Fibroblast of skin of back (primary cell): ENCODE measurements at places on chromosomes 3 and 15.
A peak's percentile ranks its signal among the peaks of the same experiment; 100 is the strongest.

GRCh38 chr3:105967117-105967516 lies 98.3 kb upstream of the CBLB start:
- peak; percentile 65 for DNase-seq

DNA sequence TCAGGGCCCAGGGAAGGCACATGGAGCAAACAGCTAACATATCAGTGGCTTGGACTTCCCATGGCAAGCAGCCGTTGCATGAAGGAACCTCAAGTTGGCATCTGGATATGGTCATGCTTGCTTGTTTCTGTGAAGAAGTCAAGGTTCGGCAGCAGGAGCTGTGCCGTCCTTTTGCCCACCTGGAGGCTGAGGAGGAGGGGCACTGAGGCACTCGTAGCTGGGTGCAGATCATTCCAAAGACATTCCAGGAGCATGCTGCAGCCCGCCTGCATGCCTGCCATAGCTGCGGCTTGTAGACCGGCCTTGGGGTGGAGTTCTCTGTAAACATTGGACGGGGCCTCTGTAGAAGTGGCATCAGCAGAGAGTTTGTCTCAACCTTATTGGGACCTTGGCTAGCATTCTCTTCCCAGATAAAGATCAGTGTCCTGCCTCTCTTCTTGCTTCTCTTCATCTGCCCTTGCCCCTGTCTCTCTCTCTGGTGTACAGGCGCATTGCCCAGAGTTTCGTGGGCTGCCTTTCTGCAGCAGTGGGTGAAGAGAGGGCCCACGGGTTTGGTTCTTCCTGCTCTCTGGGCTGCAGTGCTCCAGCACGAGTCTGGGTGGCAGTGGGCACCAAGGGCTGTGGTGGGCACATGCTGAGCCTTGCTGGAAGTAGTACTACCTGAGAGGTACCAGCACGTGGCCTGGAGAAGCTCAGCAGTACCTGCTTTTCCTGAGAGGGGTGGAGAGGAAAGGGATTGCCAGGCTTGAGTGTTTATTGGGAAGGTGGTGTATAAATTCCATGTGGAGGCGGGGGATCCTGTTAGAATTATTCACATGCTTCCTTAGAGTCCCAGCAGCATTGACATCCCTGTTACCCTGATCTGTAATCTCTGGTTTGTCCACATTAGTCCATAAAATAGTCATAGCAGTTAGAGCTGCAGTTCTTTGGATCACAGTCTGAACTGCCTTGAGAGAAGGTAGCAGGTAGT lies 49.4 kb downstream of the CHCHD6 start:
- peak; percentile 90 for DNase-seq

- DNase-seq, result peak; percentile 41
Measured at GRCh38 chr3:190517687-190518086, 3.8 kb downstream of the IL1RAP start.

DNA sequence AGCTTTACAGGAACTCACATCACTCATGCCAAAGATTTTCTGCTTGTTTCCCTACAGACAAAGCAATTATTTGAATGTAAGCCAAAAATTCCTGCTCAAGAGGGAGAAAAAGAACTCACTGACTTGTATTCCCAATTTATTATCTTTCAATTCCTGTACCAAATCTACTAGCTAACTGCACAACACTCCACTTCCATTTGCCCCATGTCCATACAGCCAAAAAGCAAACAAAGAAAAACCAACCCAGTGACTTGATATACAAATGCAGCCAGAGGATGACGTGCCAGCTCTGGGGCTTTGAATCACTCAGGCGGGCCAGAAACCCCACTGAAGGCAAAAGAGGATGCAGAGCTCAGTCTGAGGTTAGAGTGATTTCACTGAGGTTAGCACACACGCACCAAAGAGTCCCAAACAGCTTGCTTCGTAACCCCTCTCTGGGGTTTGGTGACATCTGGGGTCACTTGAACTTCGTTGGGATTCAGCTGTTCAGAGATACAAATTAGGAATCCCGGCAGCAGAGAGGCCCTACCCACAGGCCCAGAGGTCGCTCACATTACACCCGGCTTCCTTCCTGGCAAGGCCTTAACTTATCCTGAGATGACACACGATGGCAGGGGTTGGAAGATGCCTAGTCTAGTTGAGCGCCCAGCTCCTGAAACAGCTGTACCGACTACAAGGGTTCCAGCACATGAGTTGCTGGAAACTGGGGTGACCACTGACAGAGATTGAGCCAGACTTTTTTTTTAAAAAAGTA lies 1.6 kb downstream of the RFTN1 start:
- peak; percentile 77 for DNase-seq

- DNase-seq, result no peak
Measured at GRCh38 chr3:135528413-135529015, 437.0 kb upstream of the PPP2R3A start.

DNA sequence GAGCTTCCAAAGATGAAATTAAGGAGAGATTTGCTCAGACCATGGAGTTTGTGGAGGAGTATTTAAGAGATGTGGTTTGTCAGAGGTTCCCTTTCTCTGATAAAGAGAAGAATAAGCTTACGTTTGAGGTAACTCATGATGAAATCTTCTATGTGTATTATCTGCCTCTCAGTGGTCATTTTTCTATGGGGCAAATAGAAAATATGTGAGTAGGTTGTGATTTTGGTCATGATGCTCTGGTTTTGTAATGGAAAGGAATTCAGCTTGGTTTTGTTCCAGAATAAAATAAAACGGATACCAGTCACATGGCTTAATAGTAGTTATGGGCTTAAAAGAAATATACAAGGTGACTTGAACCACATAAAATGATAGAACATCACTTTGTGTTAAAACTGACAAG lies 181.1 kb downstream of the ITPR1 start:
- DNase-seq, result peak; percentile 22

- DNase-seq, result no peak
Measured at GRCh38 chr3:83941990-83942745, 1016.6 kb upstream of the CADM2 start.

DNA sequence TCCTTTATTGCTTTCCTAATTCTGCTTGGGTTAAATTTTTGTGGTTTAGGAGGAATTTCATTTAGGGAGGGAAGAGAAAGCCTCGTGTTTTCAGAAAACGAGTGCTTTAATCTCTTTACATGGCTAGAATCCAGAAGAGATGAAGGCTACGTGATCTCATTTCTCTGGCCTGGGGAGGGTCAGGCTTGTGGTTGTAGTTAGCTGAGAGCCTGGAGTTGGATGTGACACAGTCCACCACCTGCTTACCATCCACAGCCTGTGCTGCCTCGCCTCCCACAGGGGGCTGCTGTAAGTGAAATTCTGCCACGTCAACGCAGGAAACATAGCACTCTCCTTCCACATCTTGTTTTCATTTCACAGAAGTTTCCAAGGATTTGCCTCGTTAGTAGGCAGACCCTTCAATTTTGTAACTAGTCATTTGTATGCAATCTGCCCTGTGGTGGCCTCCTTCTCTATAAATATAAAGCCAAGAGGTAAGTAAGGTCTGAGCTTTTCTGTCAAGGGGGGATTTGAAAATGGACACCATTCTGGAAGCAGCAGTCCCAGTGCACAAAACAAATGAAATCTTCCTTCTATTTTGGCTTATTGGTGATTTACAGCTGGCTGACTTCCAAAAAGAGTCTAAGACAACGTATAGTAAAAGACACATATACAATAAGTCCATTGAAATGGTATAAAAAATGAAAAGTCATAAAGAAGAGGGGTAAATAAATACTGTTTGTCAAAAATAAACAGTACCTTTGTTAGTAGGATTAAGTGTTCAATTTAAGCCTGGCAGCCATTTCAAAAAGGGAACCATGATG lies 3.4 kb downstream of the GXYLT2 start:
- peak; percentile 95 for DNase-seq

- DNase-seq, result no peak
Measured at GRCh38 chr3:88434001-88434400, 284.2 kb downstream of the C3orf38 start.

GRCh38 chr15:91660174-91660649 lies 193.3 kb upstream of the SLCO3A1 start:
- no peak for DNase-seq

- DNase-seq, result no peak
Measured at GRCh38 chr3:38139652-38140051, 1.2 kb downstream of the MYD88 start.

DNA sequence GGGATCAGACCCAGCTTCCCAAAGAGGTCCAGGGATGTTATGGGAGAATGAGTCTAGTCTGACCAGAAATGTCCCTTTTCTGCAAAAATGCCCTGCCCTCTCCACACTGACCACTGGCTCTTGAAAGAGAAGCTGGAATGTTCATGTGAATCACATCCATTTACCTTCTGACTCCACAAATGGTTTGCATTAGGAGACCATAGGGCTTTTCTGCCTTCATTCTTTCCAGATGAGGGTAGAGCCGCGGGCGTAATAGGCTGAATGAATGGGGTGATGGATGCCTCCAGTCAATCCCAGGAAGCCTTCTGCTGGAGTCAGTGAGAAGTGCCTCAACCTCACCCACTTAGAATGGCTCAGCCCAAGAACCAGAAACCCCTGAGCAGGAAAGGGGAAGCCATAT lies 47.2 kb upstream of the IREB2 start:
- peak; percentile 41 for DNase-seq

DNA sequence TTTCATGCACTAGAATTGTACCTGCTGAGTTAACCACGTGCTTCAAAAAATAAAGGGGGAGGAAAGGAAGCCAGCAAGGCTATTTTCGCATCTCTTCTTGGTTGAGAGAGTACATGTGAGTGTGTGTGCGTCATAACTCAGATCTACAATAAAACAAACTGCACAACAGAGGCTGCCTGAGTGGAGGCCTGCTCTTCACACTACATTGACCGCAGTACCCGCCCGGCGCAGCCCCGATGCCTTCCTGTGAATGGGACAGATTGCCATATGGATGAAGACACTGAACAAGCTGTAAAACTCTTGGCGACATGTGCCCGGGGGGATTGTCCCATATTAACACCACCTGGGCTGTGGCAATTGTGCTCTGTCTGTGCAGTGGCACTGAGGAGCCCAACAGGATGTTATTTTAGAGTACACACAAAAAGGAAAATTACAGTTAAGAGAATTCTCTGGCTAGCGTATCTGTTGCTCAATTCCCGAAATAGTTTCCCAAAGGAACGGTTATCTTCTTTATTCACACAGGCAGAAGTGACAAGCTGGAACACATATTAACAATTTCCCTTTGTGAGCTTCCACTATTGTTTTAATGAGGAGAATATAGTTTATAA lies 551.5 kb downstream of the FOXP1 start:
- DNase-seq, result no peak

DNA sequence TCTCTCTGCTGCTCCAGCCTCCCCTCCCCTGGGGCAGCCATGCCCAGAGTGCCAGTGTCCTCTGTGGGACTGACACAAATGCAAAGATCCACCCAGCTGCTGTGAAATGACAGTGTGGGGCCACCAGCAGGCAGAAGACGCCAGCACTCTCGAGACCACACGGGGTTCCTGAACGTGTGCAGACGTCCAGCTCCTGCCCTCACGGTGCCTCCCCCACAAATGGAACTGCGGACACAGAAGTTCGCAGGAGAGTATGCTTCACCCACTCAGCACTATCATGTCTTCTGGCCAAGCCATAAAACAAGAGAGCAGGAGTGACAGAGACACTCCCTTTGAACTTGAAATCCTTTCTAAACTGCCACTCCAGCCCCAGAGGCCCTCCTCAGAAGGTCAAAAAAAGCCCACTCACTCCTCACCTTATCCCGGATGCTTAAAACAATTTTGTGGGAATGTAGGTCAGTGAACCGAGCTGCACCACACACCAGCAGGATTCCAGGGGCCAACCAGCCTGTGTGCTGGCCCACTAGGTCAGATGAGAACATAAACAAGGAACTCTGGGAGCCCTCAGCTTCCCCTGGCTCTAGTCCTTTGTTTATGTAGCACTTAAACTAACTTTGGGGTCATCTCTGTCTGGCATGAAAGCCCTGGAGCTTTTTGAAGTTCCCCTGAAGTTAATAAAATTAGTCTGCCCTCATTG lies 112.6 kb downstream of the DNAJB8 start:
- no peak for DNase-seq

GRCh38 chr3:108516881-108517280 lies 6.5 kb upstream of the MYH15 start:
- no peak for DNase-seq

GRCh38 chr15:82315519-82316246 lies 33.6 kb downstream of the GOLGA6L10 start:
- no peak for DNase-seq

DNA sequence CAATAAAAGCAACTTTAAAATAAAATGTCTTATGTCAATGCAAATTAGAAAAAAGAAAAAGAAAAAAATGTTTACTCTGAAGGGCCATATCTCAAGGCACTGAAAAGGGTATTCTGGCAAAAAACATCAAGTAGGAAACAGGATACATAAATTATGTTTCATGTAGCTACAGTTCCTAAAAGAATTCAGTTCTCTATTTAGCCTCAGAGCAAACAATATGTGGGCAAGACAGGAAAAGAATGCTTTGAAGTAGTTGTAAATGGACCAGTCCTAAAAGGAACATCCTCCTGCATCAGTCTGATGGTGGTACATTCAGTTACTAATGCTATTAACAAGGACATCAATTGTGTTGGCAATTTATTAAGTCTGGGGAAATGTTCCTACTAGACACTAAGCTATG lies 8.1 kb downstream of the COMMD2 start:
- no peak for DNase-seq

GRCh38 chr3:35137612-35138011 lies 501.7 kb upstream of the ARPP21 start:
- DNase-seq, result no peak

GRCh38 chr3:84547971-84548970 lies 410.5 kb upstream of the CADM2 start:
- peak; percentile 27 for DNase-seq

DNA sequence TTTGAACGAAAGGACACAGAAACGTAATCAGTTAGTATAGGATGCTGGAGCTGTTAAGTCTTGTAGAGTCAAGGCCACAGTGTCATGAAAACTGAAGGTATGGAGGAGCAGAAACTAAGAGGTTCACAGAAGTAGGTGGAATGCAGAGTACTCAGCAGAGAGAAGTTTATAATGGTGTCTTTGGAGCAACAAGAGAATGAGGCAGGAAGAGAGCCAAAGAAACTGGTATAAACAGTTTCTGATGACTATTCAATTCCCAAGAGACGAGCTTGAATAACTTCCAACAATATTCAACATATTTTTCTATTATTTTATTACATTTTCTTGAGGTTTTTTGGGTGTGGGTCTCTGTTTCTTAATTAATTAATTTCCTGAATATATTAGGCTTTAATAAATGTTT lies 29.6 kb downstream of the GALK2 start:
- peak; percentile 33 for DNase-seq
